Neural progenitor cell (in vitro differentiated cells): ENCODE measurements at places on chromosomes 11 and 22. TPM values are rescaled to one million over a fixed set of nuclear protein-coding genes. Genes with fewer than 3 reads are reported as not detected.
A peak's percentile ranks its signal among the peaks of the same experiment; 100 is the strongest.

DNA sequence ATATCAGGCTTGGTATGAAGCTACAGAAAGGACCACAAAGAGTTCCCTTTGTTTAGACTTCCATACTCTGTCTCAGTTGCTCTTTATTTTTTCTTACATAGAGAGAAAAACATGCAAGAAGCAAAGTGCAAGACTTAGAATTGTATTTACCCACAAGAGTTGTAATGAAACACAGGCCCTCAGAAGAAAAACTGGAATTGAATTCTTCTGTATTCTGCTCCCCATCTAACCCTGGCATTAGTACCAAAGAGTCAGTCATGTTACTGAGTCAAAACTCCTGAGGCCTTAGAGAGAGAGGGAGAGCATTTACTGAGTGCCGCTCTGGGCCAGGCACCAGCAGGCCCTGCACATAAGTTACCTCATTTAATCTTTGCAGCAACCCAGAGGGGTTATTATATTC lies 43.9 kb upstream of the DLAT start:
- no peak for DNase-seq

GRCh38 chr22:47320560-47320959 lies 558.1 kb downstream of the TBC1D22A start:
- no peak for DNase-seq

- DNase-seq = no peak
Measured at GRCh38 chr22:30054764-30055069, 25.5 kb upstream of the HORMAD2 start.

- peak; percentile 70 for DNase-seq
Measured at GRCh38 chr11:10305964-10306918, 1.4 kb downstream of the ADM start.

- DNase-seq = no peak
Measured at GRCh38 chr11:78214331-78215194, 25.8 kb downstream of the USP35 start.

GRCh38 chr11:66345316-66345649 lies 379 bp upstream of the BRMS1 start:
- no peak for DNase-seq

GRCh38 chr11:32262367-32262766 lies 171.5 kb downstream of the RCN1 start:
- peak; percentile 43 for DNase-seq

- DNase-seq = no peak
Measured at GRCh38 chr22:29257751-29258181, 10.0 kb downstream of the RHBDD3 start.

GRCh38 chr11:86933891-86934581 lies 21.2 kb downstream of the FZD4 start:
- DNase-seq = no peak

- no peak for DNase-seq
Measured at GRCh38 chr11:132353255-132353654, 982.8 kb downstream of the NTM start.

GRCh38 chr11:9518835-9519410 lies 54.5 kb upstream of the WEE1 start:
- no peak for DNase-seq

GRCh38 chr11:119797123-119797611 lies 68.2 kb upstream of the NECTIN1 start:
- DNase-seq = peak; percentile 90

DNA sequence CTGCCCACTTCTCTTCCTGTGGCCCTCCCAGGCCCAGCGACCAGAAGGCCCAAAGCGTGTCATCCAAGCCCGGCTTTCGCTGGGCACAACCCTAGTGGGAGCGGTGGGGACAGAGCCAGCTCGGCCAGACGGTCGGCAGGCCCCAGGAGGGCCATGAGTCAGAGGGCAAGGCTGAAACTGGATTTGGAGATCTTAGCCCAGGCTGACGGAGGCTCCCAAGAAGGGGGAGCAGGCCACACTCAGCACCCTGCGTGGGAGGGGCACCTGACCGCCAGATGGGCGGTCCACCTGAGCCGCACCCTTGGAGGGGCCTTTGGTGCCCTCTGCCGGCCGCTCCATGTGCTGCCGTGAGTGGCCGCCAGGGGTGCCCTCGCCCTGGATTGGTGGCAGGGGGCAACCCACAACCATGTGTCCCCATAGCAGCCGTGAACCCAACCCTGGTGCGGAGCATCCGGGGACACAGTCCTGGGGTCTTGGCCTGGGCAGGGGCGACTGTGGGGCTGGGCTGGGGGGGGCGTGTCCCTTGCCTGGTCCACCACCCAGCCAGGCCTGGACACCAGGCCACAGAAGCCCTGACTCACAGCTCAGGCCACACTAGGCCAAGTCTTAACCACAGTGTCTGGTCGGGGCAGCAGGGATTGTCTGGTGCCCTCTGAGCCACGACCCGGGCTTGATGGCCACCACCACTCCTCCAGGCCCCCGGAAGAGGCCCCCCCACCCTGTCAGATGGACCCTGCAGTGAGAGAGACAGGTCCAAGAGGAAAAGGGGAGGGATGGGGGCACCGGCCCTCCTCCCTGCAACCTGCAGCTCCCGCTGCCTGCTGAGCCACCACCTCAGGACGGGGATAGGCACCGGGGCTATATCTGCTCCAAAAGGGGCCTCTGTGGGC lies 19.2 kb upstream of the TALDO1 start:
- peak; percentile 90 for DNase-seq

- DNase-seq = no peak
Measured at GRCh38 chr11:67309661-67310061, 6.3 kb downstream of the SSH3 start.

DNA sequence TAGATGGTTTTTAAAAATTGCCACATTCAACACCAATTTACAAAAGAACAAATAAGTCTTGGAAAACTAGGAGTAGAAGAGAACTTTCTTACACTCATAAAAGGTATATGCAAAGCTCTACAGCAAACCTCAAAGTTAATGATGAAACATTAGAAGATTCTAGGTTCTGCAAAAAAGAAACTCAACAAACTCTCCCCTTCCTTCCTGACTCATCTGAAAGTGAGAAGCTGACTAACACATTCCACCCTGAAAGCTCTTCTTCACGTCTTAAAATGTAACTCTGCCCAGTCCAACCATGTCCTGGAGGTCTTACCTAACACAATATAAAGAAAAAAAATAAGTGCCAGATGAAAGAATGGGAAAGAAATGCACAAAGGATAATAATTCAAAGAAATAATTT lies 218.9 kb upstream of the ISX start:
- no peak for DNase-seq

DNA sequence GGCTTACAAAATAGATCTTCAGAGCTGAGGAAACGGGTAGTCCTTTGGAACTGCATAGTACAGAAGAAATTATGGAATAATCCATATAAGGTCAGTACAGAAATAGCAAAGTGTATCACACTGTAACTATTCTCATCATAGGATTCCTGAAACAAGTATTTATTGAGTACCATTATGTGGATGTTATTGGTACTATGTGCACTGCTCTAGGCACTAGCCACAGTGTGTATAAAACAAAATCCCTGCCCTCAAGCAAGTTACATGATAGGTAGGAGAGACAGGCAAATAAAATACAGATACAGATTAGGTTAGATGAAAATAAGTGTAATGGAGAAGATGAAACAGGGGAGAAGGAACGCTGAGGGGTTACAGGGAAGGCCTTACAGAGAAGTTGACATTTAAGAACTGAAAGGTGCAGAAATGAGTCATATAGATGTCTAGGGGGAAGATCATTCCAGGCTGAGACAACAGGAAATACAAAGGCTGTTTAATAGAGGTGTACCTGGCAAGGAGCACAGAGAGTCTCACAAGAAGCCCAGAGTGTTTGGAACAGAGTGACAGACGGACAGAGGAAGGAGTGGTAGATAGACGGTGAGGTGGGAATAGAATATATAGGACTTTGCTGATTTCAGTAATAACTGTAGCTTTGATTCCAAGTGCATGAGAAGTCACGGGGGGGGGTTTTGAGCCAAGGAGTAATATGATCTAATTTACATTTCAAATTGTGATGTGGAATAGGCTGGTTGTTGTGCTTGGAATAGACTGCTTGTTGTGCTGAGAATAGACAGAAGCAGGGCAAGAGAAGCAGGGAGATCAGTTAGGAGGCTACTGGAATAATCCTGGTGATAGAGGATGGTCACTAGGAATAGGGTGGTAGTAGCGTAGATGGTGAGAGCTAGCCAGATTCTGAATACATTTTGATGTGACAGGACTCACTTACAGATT lies 13.7 kb downstream of the RNF141 start:
- no peak for DNase-seq

GRCh38 chr11:117572129-117572528 lies 224.9 kb downstream of the DSCAML1 start:
- no peak for DNase-seq

DNA sequence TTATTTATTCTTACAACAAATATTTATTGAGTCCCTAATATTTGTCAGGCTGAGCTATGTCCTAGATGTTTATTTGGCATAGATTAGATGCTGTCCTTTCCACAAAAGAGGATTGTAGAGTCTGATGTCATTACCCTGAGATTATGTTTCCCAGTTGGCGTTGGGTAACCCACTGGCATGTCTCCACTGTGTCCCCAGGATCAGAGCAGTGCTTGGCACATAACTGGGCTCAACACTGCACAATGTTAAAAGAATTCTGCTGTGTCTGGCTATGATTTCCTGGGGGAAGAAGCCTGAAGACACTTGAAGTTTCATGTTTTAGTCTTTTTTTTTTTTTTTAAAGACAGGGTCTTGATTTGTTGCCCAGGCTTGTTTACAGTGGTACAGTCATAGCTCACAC lies 4.0 kb downstream of the RCN1 start:
- no peak for DNase-seq

DNA sequence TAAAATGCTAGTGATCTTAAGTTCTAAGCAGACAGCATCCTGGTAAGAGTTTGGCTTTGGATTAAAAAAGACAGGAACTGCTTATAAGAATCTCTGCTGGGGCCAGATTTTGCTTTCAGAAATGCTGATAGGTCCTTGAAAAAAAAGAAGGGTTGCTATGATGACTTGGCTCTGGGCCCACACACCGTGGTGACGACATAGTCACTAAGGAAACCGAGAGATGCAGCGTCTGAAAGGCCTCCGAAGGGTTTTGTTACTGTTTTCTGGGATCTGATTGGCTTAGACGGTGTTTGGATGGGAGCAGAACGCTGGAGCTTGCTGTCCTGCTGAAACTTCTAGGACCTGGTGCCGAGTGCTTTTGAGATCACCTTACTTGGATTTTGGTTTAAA lies 8.4 kb downstream of the FAM118A start:
- DNase-seq = peak; percentile 75

DNA sequence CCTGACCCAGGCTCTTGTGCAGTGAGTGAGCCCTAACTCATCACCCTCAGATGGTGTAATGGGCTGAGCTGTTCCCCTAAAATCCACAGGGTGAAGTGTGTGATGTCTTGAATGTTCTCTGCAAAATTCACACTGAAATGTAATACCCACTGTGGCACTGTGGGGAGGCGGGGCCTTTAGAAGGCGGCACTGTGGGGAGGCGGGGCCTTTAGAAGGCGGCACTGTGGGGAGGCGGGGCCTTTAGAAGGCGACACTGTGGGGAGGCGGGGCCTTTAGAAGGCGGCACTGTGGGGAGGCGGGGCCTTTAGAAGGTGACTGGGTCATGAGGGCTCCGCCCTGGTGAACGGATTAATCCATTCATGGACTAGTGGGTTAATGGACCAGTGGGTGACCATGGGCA lies 33.0 kb downstream of the CHID1 start:
- DNase-seq = peak; percentile 48

DNA sequence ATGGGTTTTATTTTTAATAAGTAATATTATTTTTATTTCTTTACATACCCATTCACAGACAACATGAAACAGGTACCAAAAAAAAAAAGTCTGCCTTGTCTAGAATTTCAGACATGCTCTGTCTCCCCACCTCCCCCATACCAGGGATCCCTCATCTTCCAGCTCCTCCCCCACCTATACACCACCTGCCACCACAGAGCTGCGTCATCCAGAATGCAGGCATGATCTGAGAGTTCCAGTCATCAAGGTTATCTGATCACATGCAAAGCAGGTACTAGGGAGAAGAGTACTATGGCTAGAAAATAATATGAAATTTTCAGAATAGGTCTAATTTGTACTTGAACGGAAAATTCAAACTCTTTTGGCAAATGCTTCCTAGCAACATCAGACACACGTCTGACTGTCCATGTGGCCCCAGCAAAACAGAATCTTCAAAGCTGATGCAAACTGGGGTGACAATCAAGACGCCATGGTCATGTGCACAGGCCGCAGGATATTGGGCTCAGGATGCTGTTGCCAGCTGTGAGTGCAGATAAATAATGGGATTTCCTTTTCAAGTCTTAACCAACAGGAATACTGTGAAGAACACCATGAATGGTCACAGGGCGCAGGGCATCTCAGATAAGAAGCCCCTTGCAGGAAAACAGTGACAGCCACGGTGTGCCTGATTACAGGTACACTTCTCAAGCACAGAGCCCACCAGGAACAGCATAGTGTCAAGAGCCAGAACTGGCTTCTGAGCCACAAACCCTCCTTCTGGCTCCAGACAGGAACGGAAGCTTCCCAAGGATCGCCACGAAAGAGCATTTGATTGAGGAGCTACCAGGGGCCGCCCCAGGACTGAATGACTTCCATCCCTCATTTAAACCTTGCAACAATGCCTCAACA lies 169.5 kb downstream of the EFCAB6 start:
- DNase-seq = no peak

DNA sequence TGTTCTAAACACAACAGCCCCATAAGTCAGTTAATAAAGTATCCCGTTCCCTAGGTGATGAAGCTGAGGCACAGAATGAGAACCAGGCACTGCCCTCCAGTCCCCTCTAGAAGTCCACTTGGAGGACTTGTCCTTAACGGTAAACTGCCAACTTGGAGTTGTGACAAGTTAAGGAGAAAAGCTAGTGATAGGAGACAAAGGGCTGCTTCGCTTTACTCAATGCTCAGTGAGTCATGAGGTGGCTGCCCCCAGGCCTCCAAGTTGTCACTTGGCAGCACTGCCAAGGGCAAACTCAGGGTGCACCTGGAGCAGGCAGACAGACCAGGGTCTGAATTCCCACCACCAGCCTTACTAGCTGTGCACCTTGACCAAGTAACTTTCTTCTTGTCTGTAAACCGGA lies 13.5 kb downstream of the SLC43A1 start:
- DNase-seq = no peak

- DNase-seq = no peak
Measured at GRCh38 chr11:111370902-111371578, 8.0 kb downstream of the POU2AF1 start.

Gene MS4A12
- total RNA-seq = not detected in 2 replicates

Gene C11orf87
- not detected in 2 replicates for total RNA-seq

Gene MORC2
- 29.8 and 35.0 TPM in 2 replicates for total RNA-seq

Gene ANGPTL5
- not detected in 2 replicates for total RNA-seq

Gene SIK3
- 19.7 and 24.4 TPM in 2 replicates for total RNA-seq

Gene TTLL1
- 9.4 and 16.0 TPM in 2 replicates for total RNA-seq

Gene LMO2
- 0.92 and 2.0 TPM in 2 replicates for total RNA-seq

Gene WNT11
- 0.26 and 0.59 TPM in 2 replicates for total RNA-seq
